ENCODE measurements at places on chromosomes 3 and 15.

DNA sequence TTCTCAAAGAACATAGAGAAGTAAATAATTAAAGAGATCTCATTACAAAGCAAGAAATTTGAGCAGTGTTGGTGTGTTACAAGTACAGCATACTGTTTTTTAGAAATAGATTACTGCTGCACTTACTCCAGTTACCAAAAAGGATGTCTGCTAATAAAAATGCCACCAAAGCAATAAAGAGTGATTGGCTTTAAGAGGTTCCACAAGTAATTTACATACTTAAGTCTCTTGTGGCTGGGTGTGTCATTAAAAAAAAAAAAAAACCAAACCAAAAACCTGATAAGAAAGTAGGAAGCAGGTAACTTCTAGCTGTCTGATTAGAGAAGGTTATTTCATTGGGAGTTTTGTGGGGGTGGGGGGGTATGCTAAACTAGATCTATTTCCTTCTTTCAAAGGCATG is 15.2 kb downstream of the RAB11A start:
- no peak for DNase-seq

DNA sequence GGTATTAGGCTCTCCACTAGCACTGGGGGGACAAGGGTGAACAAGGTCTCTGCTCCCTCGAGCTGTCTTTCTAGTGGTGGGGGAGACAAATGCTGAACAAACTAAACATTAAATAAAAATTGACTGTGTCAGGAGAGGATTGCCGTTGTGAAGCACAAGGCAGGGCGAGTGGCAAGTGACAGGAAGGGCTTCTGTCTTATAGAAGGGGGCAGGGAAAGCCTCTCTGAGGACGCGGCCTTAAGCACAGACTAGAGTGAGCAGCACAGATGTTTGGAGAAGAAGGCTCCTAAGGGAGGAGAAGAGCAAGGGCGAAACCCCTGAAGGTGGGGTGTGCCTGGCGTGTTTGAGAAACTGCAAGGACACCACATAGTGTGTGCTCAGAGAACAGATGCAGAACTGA is 50.9 kb upstream of the ATP2B2 start:
- no peak for DNase-seq

DNA sequence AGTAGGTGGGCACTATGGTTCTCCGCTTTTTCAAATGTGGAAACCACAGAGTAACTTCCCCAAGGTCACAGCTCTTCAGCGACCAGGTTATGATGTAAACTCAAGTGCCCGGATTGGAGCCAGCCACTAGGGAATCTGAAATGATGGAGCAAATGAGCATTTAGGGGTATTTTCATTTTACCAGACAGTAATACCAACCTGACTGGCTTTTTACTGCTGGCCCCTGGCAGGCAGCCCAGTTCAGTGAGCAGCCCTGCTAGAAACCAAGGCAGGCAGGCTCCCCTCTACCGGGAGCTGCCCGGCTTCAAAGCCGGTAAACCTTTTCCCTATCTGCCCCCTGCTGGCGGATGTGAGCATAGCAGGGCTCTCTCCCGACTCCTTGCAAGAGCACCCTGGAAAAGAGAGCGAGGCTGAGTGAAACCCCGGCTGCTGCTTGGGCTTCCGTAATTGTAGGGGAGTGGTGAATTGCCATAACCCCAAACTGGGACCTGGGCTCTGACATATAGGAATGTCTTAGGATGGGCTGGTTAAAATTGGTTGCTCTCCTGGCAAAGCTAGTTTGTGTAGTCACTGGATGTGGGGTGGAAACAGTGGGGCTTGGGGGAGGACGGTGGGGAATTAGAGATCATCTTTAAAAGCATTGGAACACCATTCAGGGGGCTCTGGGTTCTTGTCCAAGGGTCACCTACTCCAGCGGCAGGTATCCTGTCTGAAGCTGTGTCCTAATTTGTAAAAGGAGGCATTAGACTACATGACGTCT is 98.0 kb upstream of the TNFAIP8L3 start:
- peak; percentile 49 for DNase-seq

- DNase-seq: no peak
Observed at GRCh38 chr3:32641356-32641755, 43.6 kb upstream of the CNOT10 start.

All from stimulated activated CD4-positive, alpha-beta T cell treated with anti-CD3 and anti-CD28 coated beads, Interleukin-12 subunit alpha, Interleukin-12 subunit beta, amount 100 ng/mL, for 24 hours (primary cell).